ENCODE measurements at places on chromosomes 5 and 9.

DNA sequence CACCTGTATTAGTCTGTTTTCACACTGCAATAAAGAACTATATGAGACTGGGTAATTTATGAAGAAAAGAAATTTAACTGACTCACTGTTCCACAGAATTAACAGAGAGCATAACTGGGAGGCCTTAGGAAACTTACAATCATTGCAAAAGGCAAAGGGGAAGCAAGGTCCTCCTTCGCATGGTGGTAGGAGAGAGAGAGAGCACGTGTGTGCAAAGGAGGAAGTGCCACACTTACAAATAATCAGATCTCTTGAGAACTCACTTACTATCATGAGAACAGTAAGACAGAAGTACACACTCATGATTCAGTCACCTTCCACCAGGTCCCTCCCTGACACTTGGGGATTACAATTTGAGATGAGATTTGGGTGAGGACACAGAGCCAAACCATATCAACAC, 258.7 kb downstream of the TRIM32 start:
- no peak for DNase-seq

- no peak for DNase-seq
Measured at GRCh38 chr9:106312906-106313305, 550.1 kb upstream of the ZNF462 start.

- DNase-seq, result no peak
Measured at GRCh38 chr9:122835313-122835731, 6.9 kb upstream of the PDCL start.

DNA sequence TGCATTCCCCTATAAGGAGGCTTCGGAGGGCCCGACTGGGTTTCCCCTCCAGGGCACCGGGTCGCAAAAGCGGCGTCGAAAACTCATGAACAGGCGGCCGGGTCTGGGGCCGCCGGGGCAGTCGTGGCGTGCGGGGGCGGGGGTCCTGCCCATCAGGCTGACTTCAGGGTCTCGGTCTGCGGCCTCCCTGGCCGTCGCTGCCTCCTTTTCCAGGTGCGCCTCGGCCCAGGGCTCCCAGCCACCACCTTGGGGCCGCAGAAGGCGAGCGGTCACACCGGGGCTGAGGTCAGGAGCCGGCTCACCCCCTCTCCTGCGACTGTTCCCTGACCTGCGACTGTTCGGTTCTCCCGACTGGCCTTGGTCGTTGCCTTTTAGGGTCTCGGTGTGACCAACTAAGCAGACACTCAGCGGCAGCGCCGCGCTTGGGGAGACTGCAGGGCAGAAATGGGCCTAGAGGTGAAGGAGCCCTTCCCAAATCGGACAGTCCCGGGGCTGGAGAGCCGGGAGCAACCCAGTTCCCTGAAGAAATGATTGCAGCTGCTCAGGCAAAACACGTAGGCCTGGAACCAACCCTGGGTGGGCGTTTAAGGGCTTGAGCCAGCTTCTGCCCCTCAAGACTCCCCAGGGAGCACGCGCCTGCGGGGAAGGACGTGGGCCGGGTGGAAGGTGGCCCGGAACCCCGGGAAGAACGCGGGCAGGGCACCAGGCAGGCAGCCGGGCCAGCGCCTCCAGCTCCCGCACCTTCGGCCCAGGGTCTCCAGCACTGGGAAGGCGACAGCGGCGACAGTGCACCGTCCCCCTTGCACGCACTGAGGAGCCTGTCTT, 11.2 kb downstream of the IRX2 start:
- DNase-seq, result no peak

- DNase-seq, result no peak
Measured at GRCh38 chr9:91421971-91422757, 1.5 kb downstream of the NFIL3 start.

DNA sequence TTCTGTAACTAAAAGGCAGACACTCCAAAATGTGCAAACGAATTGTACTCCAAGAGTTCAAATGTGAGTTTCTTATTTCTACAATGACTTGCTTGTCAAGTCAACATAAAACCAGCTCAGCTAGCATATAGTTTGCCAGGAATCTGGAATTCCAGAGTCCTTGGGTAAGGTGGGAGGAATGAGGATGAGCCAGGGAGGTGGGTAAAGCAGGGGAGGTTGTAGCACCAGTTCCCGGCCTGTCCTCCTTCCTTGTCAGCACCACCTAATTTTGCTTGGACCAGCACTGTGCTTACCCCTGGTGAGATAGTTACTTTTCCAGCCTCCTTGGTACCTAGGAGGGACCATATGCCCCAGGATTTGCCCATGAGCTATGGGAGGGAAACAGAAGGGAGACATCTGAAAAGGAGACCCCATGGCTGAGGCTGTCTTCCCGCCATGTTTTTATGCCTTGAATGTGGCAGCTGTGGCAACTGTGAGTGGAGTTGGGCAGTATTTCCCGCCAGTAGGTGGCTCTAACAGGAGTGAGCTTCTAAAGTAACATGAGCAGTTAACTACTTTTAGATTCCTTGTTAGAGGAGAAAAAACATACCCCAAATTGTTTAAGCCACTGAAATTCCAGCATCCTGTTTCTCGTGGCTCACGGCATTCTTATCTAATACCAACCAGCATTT, 302.5 kb downstream of the TENT4A start:
- no peak for DNase-seq

GRCh38 chr9:24342457-24342856, 203.2 kb downstream of the IZUMO3 start:
- no peak for DNase-seq

DNA sequence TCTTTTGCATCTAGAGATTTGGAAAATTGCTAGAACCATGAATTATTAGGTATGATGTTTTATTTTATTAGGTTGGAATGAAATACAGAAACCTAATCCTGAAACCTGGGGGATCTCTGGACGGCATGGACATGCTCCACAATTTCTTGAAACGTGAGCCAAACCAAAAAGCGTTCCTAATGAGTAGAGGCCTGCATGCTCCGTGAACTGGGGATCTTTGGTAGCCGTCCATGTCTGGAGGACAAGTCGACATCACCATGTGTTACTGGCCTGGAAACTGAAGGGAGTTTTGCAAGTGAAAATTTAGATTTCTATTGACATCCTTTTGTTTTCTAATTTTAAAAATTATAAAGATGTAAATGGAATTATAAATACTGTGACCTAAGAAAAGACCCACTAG, 100.7 kb downstream of the NLN start:
- DNase-seq, result no peak

GRCh38 chr5:130126746-130127145, 222.5 kb downstream of the CHSY3 start:
- DNase-seq, result no peak

DNA sequence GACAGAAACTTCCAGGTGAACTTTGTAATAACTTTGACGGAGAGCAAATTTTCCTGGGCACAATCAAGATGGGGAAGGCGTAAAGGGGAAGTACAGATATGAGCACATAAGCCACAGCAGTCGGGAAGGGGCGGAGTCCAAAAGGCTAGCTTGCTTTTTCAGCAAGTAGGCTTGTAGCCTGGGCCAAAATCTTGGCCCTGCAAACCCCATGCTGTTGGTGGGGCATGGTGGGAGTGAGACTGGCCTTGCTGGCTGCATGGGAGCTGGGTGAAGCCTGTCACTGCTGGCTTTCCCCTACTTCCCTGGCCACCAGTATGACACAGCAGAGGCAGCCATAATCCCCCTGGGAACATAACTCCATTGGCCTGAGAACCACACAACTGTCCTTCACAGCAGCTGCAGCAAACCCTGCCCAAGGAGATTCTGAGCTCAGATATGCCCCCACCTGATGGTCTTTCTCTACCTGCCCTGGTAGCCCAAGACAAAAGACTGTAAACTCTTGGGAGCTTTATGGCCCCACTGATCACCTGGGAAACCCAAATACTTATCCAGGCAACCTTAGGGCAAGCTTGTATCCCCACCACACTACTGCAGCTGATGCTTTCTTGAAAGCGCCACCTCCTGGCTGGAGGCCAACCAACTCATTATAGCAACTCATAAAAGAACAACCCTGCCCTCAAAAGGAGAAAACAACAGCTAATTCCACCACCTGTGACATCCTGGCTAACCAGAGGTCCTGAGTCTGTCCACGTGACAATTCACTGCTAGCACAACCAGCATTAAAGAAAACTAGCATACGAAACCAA, 24.0 kb downstream of the DCTN4 start:
- DNase-seq, result no peak

- no peak for DNase-seq
Measured at GRCh38 chr5:98096155-98096554, 677.3 kb upstream of the RGMB start.

DNA sequence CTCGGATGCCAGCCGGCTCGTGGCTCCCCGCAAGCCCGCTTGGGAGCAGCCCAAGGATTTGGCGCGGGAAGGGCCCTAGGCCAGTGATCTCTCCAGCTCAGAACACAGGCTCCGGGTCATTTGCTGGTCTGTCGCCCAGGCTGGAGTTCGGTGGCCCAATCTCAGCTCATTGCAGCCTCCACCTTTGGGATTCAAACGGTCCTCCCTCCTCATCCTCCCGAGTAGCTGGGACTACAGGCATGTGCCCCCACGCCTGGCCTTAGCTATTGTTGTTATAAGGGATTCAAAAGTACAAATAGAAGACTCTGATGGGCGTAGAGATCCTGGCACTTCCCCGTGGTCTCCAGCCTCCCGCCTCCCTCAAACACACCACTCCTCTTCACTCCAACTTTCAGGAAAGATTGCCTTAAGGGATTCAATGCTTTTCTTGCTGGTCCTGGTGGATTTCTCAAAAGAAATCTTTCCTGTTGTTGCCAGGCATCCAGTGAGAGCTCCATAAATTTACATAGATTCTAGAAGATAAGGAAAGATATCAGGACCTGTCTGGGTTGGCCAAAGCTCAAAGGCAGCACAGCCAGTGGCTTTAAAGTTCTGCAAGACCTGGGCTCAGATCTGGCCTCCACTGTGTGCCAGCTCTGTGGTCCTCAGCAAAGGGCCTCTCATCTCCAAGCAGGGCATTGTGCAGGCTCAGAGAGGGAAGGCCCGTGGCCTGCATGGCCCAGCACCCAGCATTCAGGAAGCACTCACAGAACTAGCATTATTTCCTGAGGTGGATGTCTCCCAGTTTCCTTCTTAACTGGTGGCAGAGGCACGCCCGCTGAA, 1.0 kb downstream of the AIF1L start:
- DNase-seq, result no peak

DNA sequence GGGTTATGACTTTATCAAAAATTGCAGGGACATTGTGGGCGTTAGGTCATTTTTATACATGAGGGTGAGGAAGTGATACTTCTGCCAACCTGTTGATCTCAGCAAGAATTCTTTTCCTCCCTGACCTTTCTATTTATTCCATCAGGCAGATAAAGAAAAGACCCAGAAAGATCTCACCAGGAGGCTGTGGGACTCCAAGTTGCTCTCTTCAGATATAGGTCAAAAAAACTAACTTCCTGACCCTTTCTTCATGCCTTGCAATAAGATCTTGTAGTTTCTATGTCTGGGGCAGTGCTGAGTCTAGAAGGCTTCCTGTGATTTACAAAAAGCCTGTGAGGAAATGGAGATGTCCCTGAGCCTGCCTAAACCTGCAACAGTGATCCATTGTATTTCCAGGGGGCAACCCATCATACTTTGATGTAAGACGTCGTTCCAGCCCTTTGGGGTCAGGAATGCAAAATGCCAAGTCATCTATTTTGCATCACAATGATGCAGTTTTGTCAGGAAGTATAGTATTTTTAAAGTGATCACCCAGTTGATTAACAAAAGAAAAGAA, 22.0 kb upstream of the PIK3R1 start:
- no peak for DNase-seq

- DNase-seq, result no peak
Measured at GRCh38 chr5:75049456-75050351, 2.7 kb downstream of the GCNT4 start.

DNA sequence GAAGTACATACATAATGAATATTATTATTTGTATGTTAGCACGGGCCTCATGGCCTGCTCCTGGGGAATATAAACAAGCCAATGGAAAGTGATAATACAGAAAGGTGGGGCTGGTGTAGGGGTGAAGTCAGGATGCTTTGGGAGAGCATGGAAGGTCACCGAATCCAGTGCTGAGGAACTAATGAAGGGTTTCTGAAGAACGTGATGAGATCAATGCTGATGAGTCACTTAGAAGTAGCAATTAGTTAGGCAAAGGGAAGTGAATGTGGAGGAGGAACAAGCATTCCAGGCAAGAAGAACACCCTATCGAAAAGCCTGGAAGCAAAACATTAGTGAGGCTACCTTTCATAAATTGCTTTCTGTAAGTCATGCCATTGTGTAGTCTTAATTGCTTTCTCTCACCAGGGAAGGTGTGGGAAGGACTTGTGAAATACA, 2.1 kb downstream of the ANXA1 start:
- no peak for DNase-seq

DNA sequence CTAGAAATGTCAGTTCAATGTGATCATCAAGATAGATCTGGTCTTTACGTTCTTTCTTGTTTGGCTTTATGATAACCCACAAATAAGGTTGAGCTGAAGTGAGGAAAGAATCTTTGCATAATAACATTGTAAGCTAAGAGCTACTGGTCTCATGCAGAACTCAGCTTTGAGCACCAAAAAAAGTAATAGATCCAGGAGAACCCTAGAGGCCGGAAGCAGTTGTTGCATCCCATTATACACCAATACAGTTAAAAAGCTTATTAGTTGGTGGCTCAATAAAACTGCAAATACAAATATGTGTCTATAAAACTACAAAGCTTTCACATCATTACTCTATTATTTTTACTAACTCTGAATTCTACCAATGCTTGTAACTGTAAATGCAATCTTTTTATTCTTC, 85.5 kb upstream of the NUDT12 start:
- DNase-seq, result no peak

DNA sequence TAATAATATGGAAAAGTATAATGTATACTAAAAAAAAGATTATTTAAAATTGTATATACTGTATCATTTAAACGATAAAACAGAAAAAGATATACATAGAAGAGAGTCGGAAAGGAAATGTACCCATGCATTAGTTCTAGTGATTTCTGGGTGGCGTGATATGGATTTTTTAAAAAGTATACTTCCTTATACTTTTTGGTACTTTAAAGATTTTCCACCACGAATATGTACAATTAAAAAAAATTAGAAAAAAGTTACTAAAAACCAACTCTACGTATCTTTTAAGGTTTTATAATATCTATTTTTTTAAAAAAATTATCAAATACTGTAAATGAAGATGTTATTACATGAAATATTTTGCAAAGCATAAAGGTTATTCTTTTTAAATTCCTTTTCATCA, 12.3 kb downstream of the PHF19 start:
- DNase-seq, result no peak

DNA sequence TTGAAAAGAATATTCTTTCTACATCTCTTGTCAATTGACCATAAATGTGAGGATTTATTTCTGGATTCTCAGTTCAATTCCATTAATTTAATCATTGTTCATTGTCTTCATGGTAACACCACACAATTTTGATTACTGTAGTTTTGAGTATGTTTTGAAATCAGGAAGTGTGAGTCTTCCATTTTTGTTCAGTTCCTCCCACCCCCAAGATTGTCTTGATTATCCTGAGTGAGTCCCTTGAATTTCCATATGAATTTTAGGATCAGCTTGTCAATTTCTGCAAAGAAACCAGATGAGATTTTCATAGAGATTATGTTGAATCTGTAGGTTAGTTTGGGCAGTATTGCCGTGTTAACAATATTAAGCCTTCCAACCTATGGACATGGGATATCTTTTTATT, 9.5 kb downstream of the CYFIP2 start:
- DNase-seq, result no peak

All from stimulated activated CD8-positive, alpha-beta memory T cell treated with anti-CD3 and anti-CD28 coated beads, Interleukin-7, amount 100 ng/mL, for 1 hour (primary cell).